ENCODE measurements at places on chromosomes 1 and 21.

DNA sequence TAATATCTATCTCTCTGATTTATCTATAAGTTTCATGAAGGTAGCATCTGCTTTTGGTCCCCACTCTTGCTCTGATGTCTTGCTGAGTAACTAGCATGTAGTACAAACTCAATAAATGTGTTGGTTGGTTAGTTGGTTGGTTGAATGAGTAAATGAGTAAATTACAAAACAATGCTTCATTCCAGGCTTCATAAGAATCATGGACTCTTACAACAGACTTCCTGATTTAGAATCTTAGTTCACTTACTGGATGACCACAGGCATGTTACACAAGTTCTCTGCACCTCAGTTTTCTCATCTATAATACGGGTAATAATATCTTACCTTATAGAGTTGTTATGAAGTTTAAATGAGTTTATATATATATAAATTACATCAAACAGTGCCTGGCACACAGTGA is 98.6 kb downstream of the ZNF281 start:
- no peak for DNase-seq

DNA sequence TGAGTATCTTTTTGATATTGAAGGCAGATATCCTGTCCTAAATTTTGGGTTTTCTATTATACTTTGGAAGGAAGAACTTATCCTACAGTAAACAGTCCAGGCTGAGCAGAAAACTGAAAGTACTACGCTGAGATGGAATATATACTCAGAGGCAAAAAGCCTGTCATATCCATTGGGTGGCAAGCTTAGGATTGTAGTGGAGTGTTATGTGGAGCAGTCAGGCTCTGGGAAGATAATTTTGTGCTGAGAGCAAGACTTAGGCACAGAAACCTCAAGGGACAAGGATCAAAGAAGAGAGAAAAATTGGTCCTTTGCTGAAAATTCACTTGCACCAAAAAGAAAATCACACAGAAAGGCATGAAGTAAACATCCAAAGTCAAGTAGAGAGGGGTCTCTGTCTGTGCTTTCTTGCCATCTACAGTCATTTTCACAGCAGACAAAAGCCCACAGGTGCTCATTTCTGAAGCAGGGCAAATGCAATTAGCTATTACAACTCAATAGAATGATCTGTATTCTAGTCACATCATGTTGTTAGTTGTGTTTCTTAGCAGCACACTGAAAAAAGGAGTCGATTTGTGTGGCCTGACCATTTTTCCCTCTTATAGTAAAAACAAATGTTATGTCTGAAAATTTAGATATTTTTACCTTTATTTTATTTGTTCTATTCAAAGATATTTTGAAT is 38.5 kb downstream of the CRB1 start:
- no peak for DNase-seq

- DNase-seq, result no peak
These were observed 917 bp downstream of the ETNK2 start for GRCh38 chr1:204150702-204151551.

GRCh38 chr1:76086597-76086996 is 12.1 kb downstream of the ST6GALNAC3 start:
- no peak for DNase-seq

- no peak for DNase-seq
These were observed 36.8 kb downstream of the FMO3 start for GRCh38 chr1:171127501-171127900.
